ENCODE measurements at places on chromosomes 3 and 15.

- no peak for DNase-seq
Observed at GRCh38 chr3:148186881-148187280, 510.8 kb upstream of the AGTR1 start.

DNA sequence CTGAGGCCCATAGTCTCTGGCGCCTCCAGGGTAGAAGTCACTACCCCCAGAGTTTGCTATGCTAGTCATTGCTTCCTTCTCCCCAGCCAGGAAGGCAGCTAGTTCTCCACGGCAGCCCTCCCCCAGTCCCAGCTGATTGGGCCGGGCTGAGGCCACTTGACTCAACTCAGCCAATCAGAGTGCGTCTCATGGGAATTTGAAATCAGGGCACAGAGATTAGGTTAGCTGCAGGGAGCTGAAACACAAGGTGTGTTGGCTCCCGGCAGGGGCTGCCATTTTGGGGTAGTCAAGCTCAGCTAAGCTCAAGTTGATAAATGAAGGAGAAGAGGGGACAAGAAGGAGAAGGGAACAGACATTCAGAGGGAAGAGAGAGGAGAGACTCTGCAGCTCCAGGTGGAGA lies 32.8 kb downstream of the LINGO1 start:
- DNase-seq, result peak; percentile 64

DNA sequence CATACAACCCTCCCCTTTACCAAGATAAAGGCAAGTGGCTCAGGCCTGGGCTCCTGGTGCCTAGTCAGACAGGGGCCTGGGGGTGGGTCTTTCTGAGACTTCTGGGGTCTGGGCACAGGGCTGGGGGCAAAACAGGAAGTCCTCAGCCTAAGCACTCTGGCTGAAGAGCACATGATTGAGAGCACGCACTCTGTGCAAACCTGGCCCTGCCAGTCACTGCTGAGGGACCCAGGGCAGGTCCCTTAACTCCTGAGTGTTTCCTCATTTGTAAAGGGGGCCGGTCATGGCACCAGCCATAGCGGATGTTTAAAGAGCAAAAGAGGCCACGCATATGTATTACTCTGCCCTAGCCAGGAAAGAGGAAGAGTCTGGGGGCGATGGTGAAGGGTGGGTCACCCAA lies 16.0 kb downstream of the TKT start:
- no peak for DNase-seq

GRCh38 chr3:152317956-152318355 lies 49.2 kb downstream of the MBNL1 start:
- no peak for DNase-seq

DNA sequence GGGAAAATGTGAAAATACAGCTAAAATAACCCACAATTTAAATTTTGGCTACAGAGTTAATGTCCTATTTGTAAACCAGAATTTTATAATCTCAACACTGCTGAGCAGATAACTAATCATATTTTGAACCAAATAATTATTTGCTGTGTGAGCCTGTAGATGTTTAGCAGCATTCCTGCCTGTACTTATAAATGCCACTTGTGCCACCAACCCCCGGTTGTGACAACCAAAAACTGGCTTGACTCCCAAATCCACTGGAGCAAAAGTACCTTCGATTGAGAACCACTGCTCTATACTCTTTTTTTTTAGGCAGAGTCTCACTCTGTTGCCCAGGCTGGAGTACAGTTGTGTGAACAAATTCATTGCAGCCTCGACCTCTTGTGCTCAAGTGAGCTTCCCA lies 78.5 kb downstream of the CNTN6 start:
- no peak for DNase-seq

- no peak for DNase-seq
Observed at GRCh38 chr15:47750740-47751262, 33.5 kb downstream of the SEMA6D start.

DNA sequence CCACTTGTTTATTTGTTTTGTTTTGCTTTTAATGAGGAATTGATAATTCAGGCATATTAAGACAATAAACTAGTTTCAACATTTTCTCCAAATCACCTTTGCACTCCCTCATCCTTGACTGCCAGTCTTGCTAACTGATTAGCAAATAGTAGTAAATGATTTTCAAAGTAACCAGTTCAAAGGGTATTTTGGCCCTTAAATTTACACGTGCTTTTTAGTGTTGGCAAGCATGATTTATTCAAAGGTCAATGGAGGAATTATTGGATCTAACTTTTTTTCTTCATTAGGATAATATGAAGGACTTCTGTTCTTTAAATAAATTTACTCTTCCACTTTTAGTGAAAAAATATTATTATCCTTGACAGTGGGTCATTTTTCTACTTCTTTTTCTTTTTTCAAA lies 53.8 kb downstream of the BCHE start:
- DNase-seq, result no peak

- DNase-seq, result no peak
Observed at GRCh38 chr15:40639677-40640076, 45.6 kb downstream of the KNL1 start.

GRCh38 chr3:144187531-144188210 lies 216.0 kb downstream of the DIPK2A start:
- no peak for DNase-seq

DNA sequence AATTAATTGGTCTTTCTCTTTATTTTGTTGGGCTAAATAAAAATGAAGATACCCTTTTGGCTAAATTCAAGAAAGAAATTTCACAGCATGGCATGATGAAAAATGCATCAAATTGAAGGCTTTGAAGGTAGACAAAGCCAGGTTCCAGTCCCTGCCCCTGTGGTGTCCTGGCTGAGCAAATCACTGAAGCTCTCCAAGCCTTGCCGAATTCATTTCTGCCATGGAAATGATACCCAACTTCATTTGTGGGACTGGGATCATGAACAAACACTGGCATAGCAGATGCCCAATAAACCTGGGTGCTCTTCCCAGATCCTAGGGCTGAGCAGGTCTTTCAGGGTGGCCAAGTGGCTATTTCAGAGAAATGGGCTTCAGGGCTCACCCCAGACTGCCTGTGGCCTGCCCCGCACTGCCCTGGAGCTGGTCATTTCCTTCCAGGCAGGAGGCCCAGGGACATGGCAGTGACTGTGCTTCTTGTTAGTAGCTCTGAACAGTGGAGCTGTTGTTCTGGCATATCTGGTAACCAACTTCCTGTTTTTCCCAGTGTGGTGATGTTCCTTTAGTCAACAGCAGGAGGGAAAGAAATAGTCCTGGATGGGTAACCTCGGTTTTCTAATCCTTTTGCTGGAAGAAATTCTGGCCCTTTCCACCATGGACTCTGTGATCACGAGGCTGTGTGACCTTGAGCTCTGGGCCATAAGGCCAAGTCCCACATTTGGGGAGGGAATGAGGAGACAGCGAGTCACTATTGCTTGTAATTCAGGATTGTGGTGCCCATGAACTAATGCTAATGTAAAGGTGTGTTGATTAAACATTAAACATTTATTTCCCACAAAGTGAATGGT lies 47.6 kb downstream of the CTDSPL start:
- no peak for DNase-seq

DNA sequence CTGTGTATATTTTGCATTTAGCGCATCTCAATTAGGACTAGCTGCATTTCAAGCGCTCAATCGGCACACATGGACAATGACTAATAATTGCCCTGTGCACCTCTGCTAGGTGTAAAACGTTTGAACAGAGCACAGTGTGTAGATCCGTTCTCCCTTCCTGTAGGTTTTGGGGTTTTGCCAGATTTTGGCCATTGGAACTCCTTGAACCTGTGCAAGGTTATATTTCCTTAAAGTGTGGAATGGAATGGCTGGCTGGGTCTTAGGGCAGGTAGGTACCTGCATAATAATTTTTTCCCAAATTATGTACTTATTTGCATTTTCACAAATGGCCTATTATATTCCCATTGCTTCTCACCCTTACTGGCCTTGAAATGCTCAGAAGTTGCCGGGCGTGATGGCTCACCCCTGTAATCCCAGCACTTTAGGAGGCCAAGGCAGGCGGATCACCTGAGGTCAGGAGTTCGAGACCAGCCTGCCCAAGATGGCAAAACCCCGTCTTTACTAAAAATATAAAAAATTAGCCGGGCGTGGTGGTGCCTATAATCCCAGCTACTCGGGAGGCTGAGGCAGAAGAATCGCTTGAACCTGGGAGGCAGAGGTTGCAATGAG lies 777 bp downstream of the RNU5B-1 start:
- no peak for DNase-seq

GRCh38 chr3:57972531-57973111 lies 35.6 kb upstream of the FLNB start:
- no peak for DNase-seq

All from CMK (cell line).